Stimulated activated CD4-positive, alpha-beta T cell treated with anti-CD3 and anti-CD28 coated beads, Interleukin-12 subunit alpha, Interleukin-12 subunit beta, amount 100 ng/mL, for 4 hours (primary cell): ENCODE measurements at places on chromosomes 13 and 19.

GRCh38 chr13:94169454-94170144 is 309.9 kb downstream of the DCT start:
- no peak for DNase-seq

DNA sequence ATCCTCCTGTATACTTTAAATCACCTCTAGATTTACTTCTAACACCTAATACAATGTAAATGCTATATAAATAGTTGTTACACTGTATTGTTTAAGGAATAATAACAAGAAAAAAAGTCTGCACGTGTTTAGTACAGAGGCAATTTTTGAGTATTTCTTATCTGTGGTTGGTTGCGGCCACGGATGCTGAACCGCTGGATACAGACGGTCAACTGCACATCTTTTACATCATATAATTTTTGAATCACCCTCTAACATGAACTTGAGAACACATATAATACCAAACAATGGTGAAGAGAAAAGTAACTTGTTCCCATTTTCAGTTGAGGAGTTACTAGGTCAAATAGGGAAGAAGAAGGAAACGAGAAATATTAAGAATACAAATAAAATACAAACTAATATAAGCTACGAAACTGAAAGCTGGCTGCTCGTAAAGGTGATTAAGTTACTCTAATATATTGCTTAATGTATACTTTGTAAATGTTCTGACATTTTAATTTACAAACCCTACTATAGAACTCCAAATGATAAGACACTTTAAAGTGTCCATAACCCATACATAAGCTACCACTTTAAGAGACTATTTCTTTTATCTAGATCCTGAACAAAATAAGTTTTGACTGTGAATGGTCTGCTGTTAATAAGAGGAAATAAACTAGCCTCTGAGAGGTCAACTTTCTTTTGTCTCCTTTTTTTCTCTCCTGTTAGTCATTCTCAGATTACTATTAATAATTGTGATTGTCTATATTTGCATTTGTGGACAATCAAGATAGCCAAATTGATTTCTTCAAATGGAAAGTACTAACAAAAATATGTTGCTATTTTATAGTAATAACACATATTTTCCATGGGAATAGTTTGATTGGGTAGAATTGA is 457.4 kb downstream of the DIAPH3 start:
- no peak for DNase-seq

- DNase-seq, result no peak
Observed at GRCh38 chr13:58858870-58859371, 1227.4 kb downstream of the PCDH17 start.

GRCh38 chr19:12055784-12056183 is 3.0 kb upstream of the ZNF878 start:
- no peak for DNase-seq

DNA sequence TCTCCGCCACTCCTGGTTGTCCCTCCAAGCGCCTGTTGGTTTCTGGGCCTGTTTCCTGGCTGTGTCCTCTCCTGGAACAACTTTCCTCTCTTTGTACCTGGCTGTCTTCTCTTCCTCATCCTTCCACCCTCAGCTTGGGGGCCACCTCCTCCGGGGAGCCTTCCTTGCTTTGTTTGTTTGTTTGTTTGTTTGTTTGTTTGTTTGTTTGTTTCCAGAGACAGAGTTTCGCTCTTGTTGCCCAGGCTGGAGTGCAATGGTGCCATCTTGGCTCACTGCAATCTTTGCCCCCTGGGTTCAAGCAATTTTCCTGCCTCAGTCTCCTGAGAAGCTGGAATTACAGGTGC is 6.6 kb upstream of the TCF3 start:
- DNase-seq, result no peak
